GM04503 (cell line): ENCODE measurements at places on chromosomes 7 and 10.

GRCh38 chr7:41425926-41426325, 277.0 kb downstream of the INHBA start:
- no peak for DNase-seq

DNA sequence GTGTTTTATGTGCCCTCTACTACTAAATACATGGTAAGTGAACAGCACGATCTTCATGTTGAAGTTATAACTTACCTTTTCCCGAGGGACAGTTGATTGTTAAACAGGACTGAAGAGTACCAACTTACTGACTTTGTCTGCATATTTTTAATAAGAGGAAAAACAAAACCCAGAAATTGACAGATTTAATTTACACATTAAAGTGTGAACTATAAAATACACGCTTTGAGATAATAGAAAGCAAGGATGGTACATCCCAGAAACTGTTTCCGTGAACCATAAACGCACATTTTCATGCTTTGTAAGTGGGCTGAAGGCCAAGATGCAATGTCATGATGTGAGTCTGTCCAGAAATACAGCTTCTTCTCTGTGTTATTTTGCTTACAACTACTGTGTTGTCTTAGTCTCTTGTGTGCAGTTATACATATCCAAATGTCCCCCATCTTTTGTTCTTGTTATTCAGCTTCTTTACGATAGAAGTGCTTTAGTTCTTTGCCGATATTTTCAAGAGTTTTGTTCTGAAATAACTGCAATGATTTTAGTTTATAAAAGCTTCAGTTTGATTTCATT, 190.1 kb downstream of the MLLT10 start:
- no peak for DNase-seq

DNA sequence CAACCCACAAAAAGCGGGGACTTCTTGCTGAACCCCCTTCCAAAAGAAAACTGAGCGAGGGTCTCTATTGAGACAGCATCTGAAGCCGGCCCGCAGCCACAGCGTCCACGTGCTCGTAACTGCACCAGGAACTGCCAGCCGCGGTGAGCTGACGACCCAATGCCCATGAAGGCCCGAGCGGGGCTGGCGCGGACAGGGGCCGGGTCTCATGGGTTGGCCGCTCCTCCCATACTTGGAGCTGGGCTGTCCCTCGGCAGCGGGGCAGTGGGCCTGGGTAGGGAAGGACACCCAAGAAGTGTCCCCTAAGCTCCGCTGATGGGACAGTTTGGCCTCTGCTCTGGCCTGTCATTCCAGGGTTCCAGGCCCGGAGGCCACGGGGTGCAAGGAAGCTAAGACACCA, 22.3 kb downstream of the CYP2W1 start:
- no peak for DNase-seq

- no peak for DNase-seq
Observed at GRCh38 chr10:20893297-20893696, 3.8 kb downstream of the NEBL start.

DNA sequence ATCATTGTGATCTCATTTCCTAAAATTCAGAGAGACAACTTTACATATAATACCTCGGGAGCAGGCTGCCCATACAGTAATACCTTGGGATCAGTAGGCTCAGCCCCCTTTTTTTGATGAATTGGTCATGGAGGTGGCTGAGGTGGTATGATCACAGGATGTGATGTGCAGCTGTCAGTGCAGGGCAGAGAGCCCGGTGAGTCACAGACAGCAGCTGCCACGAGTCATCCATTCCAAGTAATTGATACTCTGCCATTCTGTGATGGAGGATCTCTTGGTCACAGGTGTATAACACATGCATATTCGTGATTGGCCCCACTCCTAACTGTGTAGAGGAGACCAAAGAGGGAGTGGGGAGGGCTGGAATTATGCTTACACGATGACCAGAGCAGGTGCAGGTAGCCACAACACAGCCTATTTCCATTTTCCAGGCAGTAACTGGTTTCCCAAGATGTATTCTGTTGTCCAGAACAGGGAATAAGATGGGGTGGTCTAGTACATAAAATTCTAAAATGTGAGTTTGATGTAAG, 14.1 kb downstream of the NRCAM start:
- DNase-seq = no peak

- no peak for DNase-seq
Observed at GRCh38 chr7:99004781-99005500, 126.6 kb downstream of the TRRAP start.

- DNase-seq = no peak
Observed at GRCh38 chr10:6197321-6197720, 5.4 kb upstream of the PFKFB3 start.

GRCh38 chr10:62759599-62760175, 44.8 kb upstream of the ADO start:
- no peak for DNase-seq

DNA sequence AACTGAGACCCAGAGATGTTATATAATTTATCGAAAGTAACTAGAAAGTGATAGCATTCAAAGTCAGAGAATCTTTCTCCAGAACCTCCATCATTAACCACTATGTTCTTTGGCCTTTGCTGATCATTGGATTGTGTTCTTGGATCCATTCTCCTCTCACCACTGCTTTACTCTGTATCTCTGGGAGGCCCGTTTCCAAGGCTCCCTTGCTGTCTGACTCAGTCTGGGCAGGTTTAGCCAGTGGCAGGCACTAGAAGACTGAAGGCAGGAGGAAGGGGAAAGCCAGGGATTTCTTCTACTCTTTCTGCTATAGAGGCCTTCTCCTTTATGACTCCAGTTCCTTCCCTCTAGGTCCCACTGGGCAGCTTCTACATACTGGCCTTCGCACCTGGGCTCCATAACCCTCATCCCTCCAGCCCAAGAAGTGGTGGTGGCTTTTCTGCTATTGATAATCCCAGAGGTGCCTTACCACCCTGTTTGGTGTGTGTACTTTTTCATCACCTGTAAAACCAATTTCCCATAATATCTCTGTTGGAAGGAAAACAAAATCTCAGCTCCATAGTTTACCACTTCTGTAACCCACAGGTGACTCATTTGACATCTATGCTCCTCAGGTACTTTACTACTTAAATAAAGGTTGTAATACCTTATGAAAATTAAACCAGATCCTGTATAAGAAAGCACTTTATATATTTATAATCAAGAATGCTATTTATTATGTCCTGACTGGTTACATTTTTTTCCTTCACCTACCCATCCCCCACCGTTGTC, 36.0 kb downstream of the BCAP29 start:
- DNase-seq = no peak

GRCh38 chr10:132188331-132188730, 1.6 kb downstream of the DPYSL4 start:
- DNase-seq = no peak

- no peak for DNase-seq
Observed at GRCh38 chr7:25459057-25459456, 230.8 kb upstream of the NPVF start.

DNA sequence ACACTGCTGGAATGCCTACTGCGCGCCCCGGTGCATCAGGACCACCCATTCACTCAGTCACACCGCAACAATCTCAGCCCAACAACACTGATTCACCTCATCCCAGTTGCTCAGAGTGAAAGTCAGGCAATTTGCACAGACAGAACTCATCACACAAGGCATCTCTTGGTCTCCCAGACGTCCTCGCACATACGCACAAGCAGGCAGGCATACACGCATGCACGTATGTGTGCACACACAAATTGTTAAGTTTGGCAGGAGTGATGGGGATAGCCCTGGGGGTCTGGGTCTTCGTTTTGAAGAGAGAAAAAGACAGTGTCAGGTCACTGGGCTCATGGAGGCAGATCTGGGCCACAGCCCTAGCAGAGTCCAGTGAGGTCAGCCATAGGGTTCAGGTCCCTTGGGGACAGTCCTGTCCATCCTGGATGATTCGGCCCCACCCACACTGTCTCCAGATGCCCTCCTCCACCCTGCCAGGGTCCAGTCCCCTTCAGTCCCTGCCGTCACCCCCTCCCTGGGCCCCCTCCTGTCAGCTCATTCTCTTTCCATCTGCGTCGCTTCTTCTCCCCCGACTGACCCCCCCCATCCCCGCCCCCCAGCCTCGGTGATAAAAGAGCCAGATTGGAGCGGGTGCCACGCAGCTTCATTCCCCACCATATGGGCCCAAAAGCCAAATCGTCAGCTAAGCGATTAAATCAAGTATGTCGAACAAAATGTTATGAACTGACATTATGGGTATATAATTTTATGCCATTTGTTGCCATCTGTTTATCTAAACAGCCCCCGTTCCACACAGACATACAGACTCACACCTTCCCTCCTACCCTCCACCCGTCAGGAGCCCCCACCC, 48.5 kb upstream of the SLF2 start:
- no peak for DNase-seq

- no peak for DNase-seq
Observed at GRCh38 chr10:124498056-124498455, 36.4 kb downstream of the LHPP start.

DNA sequence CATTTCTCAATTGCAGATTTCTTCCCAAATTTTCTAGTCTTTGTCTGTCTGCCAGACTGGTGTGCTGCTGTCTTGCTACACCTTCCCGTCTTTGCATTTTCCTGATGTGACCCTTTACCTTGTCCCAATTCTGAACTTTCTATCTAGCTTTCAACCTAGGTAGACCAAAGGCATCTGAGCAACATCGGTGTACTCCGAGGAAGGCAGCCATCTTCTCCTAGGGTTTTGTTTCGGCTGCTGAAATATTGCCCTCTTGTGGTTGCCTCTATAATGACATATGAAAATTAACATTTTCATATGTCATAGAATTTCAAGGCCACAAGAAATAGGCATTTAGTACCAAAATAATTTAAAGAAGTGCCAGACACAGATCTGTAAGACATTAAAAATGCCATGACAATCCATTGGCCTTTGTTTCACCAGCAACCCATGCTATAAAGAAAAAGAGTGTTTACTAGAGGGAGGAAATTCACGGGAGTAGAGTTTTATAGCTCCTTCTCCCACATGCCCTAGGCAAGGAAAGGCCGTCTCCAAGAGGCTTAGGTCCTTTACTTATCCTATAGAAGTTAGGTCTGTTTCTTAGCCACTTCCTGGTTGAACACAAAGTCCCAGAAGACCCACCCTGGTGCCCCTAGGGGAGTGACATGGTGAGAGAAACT, 23.4 kb downstream of the OR9A2 start:
- no peak for DNase-seq

DNA sequence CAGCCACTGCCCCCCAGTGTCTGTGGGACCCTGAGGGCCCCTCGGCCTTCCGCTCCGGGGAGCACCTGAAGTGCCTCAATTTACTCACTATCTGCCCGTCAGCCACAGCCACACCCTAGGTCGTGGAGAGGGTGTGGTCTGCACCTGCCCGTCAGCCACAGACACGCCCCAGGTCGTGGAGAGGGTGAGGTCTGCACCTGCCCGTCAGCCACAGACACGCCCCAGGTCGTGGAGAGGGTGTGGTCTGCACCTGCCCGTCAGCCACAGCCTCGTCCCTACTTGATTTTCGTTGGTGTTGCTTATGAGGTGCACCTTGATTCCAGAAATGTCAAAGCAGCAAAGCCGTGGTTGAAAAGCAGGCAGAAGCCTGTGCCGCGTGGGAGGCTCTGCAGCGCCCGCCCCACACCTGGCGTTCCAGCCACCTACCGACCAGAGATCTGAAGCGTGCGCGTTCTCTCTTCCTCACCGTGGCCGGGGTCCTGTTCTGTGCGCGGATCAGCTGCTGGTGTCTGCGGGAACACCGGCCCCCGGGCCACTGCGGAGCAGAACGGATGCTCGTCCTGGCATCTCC, 101.6 kb downstream of the DYNC2I1 start:
- DNase-seq = no peak

DNA sequence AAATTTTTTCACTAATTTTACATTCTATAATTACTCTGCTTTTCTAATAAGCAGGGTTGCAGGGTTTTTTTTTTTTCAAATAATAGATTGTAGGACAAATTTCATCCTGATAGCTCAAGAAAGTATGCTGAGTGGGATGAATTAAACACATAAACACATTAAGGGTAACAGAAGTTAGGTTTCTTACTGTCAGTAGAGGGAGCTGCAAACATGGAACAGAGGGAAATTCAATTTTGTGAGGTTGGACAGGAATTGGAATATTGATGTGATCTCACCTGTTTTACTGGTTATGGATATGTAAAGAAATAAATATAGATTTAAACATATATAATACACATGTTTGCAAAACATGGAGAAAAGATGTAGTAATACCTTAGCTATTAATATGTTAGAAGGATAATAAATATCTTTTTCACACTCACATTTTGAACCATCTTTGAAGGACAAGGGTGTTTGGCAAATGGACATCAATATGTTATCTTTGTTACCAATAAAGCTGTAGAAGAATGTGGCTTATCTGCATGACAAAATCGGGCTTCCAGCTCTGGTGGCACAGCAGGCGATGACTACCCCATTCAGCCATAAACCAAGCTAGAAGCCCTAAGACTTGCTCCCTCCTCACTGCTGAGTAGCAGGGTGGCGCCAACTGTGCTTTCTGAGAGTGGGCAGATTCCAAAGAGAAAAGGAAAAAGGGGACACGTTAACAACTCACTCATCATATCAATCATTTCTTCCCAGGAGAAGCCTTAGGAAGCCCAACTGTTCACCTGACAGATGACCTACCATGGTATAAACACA, 1257.4 kb downstream of the GATA3 start:
- DNase-seq = no peak

GRCh38 chr10:11825796-11826414, 2.7 kb downstream of the PROSER2 start:
- no peak for DNase-seq

DNA sequence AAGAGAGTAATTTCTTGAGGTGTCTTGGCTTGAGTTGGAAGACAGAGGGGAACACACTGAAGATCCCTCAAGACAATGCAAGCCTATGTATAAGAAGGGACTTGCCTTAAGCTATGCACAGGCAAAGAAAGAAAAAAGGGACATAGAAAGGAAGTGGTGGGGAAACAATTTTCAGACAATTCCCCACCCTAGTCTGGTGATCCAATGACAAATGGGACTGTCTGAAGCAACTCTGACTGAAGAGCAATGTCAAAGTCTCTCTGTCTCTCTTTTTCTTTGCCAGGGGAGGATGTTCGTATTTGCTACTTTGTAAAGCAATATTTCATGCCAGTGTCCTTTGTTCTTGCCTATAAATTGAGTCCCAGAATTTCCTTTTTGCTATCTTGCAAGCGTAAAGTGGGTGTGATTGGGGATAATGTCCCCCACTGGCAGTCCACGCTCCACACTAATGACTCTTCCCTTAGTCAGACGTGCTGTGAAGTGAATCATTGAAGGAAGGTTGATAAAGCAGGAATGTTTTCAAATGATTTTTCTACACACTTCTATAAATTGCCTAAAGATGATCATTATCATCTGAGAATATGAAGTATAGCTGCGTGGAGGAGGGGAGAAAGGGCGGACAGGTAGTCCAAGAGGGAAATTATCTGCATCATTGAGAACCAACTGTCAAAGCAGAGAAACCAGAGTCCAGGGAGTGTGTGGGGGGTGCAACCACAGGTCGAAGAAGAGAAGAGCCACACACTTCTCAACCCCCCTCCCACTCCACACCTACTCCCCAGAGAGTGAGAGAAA, 243.8 kb upstream of the ETV1 start:
- DNase-seq = no peak

GRCh38 chr10:63434866-63435854, 30.6 kb downstream of the JMJD1C start:
- no peak for DNase-seq

DNA sequence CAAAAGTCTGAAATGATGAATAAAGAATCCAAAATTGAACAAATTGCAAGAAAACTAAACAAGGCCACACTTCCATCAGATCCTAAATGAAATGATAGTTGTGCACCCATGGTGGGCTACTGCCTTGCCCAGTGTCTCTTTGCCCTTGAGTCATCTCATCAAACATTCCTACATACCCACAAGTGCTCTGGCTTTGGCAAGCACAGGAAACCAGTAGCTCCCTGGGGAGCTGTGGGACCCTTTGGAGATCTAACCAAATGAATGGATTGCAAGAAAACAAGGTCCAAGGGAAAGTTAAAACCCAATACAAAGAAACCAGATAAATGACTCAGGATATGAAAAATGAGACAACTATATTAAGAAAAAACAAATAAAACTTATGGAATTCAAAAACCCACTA, 129.8 kb upstream of the TMEM229A start:
- no peak for DNase-seq
